ENCODE measurements at places on chromosomes 3 and 15.

DNA sequence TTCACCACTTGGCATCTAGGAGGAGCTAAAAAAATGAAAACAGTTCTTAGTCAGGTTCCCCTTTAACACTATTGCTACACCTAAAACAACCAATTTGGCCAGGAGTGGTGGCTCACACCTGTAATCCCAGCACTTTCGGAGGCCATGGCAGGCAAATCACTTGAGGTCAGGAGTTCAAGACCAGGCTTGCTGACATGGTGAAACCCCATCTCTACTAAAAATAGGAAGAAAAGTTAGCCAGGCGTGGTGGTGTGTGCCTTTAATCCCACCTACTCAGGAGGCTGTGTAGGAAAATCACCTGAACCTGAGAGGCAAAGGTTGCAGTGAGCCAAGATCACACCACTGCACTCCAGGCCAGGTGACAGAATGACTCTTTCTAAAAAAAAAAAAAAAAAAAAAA, 124.1 kb downstream of the DGKG start:
- no peak for DNase-seq

DNA sequence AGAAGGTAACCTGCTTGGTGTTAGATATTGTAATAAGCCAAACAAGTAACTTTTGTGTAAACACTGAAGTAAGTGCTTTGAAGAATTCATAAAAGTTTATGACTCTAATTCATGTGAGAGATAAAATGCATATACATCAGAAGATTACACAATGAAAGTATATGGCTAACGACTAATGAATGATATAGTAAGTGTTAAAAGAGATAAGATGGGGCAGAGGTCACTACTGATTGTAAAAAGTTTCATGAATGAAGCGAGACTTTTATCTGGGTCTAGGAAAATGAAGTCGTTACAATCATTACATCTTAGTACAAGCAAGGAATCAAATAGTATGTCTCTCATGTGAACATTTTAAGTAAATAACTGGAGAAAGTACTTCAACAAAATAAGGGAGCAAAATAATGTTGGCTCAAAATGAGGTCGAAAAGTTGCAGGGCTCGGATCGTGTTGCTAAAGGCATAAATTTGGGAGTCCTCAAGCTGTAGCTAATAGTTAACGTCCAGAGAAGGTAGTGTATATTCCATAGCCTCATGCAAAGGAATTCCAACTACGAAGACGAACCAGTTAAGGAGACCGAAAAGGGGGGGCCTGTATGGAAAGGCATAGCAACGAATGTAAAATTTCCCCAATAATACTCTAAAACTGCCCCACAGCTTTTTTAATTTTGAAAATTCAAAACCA, 984 bp upstream of the DUT start:
- DNase-seq, result no peak

DNA sequence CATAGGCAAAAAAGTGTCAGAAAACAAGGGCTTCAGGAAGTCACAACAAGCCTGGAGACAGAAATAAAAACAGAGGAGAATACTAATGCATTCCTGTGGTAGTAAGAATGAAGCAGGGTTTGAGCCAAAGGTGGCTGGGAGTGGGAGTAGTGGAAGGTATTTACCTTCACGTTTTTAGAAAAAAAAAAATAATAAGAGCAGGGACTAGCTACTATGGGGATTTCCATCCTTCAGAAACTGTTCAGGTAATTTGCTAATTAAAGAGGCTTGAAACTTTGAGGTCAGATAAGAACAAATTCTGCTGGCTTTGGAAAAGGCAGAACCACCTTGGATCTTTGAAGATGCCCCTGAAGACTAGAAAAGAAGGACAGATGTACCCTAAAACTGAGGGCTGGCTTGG, 18.4 kb downstream of the ILDR1 start:
- no peak for DNase-seq

GRCh38 chr15:67945951-67946700, 106.3 kb upstream of the RNU6-1 start:
- DNase-seq, result no peak

- no peak for DNase-seq
Observed at GRCh38 chr15:78360367-78360801, 20.2 kb downstream of the CRABP1 start.

DNA sequence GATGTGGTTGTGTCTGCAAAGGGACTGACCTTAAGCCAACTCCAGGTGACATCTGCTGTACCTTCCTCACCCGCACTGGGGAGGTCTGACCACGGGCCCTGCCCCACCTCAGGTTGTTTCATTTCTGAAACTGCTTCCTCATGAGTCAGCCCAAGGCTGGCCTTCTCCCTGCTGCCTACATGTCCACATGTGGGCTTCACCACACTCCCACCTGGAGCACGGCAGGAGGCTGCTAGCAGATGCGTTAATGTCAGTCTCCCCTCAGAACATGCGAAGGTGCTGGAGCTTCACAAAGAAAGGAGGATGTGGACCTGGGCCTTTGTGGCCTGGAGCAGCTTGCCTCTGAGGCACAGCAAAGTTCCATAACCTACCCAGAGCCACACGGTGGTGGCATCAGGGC, 69.4 kb upstream of the PLXNA1 start:
- no peak for DNase-seq

DNA sequence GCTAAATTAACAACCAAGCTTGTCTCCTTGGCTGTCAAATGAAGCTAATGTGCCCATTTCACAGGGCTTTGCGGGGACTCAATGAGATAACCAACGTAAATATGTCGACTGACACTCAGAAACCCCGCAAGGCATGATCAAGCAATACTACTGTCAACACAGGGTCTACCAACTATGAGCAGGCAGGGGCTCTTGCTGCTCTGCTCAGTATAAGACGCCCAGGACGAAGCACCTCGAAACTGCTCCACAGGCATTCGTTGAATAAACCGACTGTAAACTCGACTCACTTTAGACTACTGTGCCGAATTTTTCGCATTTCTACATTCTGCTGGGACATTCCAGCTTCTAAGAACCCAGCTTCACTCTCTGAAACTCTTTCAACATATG, 55.0 kb downstream of the FEZF2 start:
- no peak for DNase-seq

- no peak for DNase-seq
Observed at GRCh38 chr15:63049783-63050371, 7.3 kb downstream of the TPM1 start.

GRCh38 chr3:61954097-61954540, 392.7 kb downstream of the PTPRG start:
- DNase-seq, result no peak

GRCh38 chr3:43388175-43388574, 101.8 kb downstream of the SNRK start:
- no peak for DNase-seq

DNA sequence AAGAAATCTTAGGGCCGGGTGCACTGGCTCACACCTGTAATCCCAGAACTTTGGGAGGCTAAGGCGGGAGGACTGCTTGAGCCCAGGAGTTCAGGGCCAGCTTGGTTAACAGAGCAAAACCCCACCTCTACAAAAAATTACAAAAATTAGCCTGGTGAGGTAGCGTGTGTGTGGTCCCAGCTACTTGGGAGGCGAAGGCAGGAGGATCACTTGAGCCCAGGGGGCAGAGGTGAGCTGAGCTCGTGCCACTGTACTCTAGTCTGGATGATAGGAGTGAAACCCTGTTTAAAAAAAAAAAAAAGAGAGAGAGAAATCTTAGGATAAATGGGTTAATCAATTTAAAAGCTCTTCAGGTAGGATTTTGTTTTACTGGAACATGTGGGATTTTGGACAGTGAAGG, 31.2 kb upstream of the DUT start:
- no peak for DNase-seq

GRCh38 chr15:26355472-26356074, 417.3 kb downstream of the GABRB3 start:
- DNase-seq, result no peak

DNA sequence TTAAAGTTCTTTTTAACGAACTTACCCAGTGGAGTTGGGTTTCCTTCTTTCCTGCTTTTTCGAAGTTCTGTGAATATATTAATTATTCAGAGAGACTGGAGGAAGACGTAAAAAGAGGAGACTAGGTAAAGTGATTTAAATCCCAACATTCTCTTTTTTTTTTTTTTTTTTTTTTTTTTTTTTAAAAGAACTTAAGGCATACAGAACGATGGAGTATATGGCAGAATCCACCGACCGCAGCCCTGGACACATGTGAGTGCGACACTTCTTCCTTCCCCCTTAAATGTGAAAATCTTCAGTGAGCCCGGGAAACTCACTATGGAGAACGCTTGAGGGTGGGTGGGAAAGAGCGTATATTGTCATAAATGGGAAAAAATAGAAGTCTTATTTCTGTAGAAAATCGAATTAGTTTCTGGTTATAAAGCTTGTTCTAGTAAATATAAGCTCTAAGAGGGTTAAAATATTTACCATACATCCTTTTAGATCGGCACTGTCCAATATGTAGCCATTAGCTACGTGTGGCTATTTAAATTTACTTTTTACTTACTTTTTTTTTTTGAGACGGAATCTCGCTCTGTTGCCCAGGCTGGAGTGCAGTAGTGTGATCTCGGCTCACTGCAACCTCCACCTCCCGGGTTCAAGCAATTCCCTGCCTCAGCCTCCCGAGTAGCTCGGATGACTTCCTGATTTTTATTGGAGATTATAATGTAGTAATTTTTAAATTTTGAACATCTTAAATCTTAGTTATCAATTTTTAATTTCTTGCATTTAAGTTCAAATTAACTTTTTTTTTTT, 892 bp downstream of the NMD3 start:
- DNase-seq, result peak; percentile 12

- no peak for DNase-seq
Observed at GRCh38 chr3:177818712-177819240, 621.5 kb upstream of the TBL1XR1 start.

DNA sequence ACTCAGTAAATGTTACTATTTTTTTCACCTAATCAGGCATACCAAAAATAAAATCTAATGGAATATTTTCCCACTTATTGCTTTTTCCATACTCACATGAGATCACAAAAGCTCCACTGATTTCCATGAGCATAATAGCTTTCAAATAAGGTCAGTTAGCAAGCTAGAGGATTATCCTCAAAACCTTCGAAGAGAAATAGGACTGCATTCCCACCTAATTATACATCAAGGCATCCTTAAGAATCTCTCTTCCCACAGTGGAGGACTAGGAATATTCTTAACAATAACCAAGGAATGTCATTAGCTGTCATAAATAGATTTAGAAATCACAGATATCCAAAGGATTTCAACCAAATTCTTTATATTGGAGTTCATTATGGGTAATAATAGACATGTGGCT, 127.9 kb upstream of the STT3B start:
- no peak for DNase-seq

GRCh38 chr3:67646586-67647234, 7.7 kb downstream of the SUCLG2 start:
- DNase-seq, result no peak

GRCh38 chr3:39126532-39127071, 19.1 kb downstream of the TTC21A start:
- no peak for DNase-seq

- DNase-seq, result no peak
Observed at GRCh38 chr3:108947855-108948254, 5.8 kb downstream of the GUCA1C start.

DNA sequence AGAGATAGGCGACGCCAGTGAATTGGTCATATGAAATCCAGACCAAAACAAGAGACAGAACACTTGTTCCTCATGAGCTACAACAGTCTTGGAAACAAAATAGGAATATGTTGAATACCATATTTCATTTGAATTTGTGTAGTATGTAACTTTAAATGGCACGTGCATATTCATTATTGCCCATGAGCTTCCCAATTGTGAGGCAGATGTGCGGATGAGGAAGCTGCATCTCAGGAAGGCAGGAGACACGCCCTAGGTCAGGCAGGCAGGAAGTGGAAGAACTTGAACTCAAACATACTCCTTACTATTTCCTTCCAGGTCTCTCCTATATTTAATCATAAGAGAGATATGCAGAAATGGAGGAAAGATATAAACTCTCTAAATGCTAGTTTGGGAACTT, 106.8 kb upstream of the SLC2A2 start:
- DNase-seq, result no peak

- DNase-seq, result no peak
Observed at GRCh38 chr3:133527081-133527715, 46.3 kb upstream of the CDV3 start.

DNA sequence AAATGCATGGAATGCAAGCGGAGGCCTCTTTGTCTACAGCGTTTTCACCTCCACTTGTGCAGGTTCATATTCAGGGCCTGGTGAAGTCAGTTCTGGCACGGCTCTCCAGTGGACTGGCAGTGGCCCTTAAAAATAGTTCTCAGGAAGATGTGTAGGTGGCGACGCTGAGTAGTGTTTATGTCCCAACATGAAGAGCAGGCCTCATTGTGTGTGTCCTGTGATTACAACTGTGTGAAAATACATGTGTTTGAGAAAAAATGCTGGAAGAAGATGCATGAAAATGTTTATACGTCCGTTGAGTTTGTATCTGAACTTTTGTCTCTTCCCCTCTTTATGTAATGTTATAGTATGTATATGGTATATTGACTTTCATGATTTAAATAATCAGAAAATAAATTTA, 7.2 kb downstream of the LIPC start:
- DNase-seq, result no peak

GRCh38 chr15:63186065-63186464, 3.3 kb upstream of the RAB8B start:
- DNase-seq, result no peak

GRCh38 chr3:79211586-79212359, 556.0 kb downstream of the ROBO1 start:
- DNase-seq, result no peak

- no peak for DNase-seq
Observed at GRCh38 chr3:193997228-193998122, 138.5 kb upstream of the HES1 start.

Measured in KG1 (cell line).